SJSA1 (cell line): ENCODE measurements at places on chromosomes 6 and 20.
A peak's percentile ranks its signal among the peaks of the same experiment; 100 is the strongest.

DNA sequence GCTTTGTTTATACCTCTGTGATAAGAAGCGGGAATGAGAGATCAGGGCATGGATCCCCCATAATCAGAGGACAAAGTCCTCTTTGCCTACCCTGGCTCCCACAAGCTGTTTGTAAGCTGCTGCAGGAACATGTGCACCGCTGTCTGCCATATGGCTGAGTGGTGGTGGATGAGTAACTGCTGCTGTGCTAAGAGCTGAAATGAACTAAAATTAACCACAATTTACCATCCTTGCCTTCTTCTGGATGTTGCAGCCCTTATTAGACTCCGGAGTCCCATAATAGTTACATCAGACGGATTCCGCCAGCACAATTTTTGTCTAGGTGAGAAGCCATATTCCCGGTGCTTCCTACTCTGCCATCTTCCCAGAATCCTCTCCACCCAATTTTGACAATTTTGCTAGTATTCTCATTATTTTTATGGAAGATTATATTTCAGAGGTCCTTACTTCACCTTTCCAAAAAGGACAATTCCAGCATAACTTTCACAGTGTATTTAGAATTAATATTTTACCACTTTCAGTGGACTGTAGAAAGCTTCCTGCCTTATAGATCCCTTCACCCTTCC is 6.0 kb upstream of the CMTR1 start:
- no peaks in the 10 kb centered on the region for H3K36me3 ChIP-seq
- H3K27me3 ChIP-seq: no peaks in the 10 kb centered on the region
- H3K4me3 ChIP-seq: no peak overlapping the region
- H3K4me1 ChIP-seq: no peaks in the 10 kb centered on the region
- H3K27ac ChIP-seq: no peak overlapping the region

DNA sequence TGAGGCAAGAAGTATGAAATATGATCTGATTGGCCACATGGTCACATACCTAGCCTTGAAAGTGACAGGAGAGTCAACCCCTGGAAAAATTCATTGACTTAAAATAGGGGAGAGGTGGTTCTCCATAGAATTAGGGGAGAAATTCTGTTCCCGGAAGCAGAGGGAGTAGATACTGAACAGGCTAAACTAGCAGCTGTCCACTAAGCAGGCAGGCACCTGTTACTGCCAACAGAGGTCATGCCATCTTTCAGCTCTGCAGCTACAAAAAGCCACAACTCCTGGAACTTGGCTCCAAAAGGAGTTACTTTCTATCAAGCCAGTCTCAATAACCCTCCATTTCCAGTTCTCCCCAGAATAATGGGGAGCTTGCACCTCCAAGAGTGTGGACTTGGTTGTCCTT is 352.5 kb downstream of the MAFB start:
- no peak overlapping the region for H3K4me3 ChIP-seq
- no peaks in the 10 kb centered on the region for H3K36me3 ChIP-seq
- H3K4me1 ChIP-seq: no peaks in the 10 kb centered on the region
- H3K27ac ChIP-seq: no peak overlapping the region
- no peak for DNase-seq

- H3K4me1 ChIP-seq: no peaks in the 10 kb centered on the region
- no peak overlapping the region for H3K4me3 ChIP-seq
- DNase-seq: no peak
- H3K36me3 ChIP-seq: no peaks in the 10 kb centered on the region
- no peaks in the 10 kb centered on the region for H3K27me3 ChIP-seq
These were observed 23.2 kb downstream of the SCGN start for GRCh38 chr6:25675167-25675566.

- H3K4me1 ChIP-seq: no peaks in the 10 kb centered on the region
- H3K36me3 ChIP-seq: no peaks in the 10 kb centered on the region
- peaks cover 16% of the 10 kb centered on the region for H3K27me3 ChIP-seq
These were observed 7.9 kb upstream of the TREM1 start for GRCh38 chr6:41294214-41294872.

GRCh38 chr6:44034391-44034861 is 92.8 kb downstream of the MRPL14 start:
- DNase-seq: no peak
- no peaks in the 10 kb centered on the region for H3K27me3 ChIP-seq
- H3K27ac ChIP-seq: no peak overlapping the region
- H3K36me3 ChIP-seq: no peaks in the 10 kb centered on the region
- H3K4me3 ChIP-seq: no peak overlapping the region
- peaks cover 12% of the 10 kb centered on the region for H3K4me1 ChIP-seq

DNA sequence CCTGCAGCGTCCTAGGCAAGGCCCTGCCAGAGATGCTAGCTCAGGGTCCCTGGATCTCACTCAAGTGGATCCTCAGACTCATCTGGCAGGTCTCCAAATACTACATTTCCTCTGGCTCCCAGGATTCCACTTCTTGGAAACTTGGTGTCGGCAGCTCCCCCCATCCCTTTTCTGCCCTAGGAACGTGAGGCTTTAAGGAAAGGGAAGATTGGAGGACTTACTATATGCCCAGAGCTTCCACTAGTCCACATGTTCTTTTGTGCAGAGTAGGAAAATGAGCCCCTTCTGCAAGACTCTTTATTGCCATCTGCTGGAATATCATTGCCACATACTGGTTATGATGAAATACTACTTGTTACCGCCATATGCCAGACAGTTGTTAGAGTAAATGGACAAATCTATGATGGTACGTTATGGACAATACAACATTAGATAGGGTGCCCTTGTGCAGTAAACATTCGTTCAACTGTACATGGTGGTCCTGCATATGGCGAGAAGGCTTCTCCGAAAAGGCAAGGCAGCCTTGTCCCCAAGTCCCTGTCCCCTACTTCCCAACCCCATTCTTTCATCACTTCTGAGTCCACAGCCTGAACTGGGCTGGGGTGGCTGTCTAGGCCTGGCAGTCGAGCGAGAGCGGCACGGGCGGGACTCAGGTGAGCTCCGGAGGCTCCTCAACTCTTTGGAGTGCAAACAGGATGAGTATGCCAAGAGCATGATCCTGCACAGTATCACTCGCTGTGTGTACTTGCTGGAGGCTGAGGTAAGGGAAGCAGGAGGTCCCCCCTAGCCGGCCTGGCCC is 780 bp downstream of the ARMC12 start:
- no peaks in the 10 kb centered on the region for H3K36me3 ChIP-seq
- no peak overlapping the region for H3K27ac ChIP-seq
- no peak overlapping the region for H3K4me3 ChIP-seq
- no peaks in the 10 kb centered on the region for H3K27me3 ChIP-seq

GRCh38 chr6:138410048-138410735 is 6.2 kb downstream of the HEBP2 start:
- peak overlapping the region; percentile 28 for H3K27ac ChIP-seq
- H3K36me3 ChIP-seq: peaks cover 49% of the 10 kb centered on the region
- peaks cover 20% of the 10 kb centered on the region for H3K4me1 ChIP-seq
- no peaks in the 10 kb centered on the region for H3K27me3 ChIP-seq
- no peak for DNase-seq

DNA sequence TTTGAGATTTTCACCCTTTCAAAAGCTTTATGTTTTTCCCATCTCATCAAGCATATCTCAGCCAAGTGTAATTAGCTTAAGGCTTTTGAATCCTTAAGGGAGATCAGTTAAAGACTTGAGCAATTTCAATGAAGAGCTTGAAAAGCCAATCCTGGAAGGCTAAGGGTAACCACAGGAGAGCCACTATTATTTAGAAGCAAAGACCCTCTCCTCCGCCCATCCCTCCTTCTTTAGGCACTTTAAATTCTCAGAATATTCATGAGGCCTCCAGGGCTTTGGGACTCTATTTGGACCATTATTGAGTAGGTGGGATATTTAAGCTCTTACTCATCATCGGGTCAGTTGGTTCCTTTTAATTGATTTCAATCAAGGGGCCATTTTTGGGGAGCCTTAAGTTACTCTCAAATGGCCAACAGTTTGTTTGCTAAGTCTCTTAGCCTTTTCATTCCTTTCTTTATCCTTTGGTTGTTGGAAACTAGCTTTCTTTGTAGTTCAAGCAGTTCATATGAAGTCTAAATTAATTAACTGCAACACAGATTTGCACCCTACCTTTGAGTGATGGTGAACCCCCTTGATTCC is 567.2 kb downstream of the KIF16B start:
- H3K36me3 ChIP-seq: no peaks in the 10 kb centered on the region
- H3K27me3 ChIP-seq: no peaks in the 10 kb centered on the region
- no peak for DNase-seq
- no peaks in the 10 kb centered on the region for H3K4me1 ChIP-seq
- no peak overlapping the region for H3K4me3 ChIP-seq
- no peak overlapping the region for H3K27ac ChIP-seq

DNA sequence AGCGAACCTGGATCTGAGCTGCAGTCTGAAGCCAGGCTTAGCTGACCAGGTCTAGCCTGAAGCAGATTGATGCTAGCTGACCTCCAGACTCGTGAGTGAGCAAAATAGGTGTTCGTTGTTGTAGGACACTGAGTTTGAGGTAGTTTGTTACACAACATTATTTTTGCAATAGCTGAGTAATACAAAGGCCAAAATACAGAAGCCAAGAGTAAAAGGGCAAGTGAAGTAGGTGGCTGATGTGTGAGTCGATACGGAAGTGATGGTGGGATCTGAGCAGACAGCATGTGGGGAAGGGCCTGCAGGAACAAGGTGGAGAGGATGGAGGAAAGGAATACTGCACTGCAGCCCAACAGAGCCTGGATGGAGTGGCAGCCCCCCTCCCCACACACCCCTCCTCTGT is 8.5 kb upstream of the SPATS1 start:
- no peaks in the 10 kb centered on the region for H3K4me1 ChIP-seq
- DNase-seq: no peak
- H3K36me3 ChIP-seq: no peaks in the 10 kb centered on the region
- no peak overlapping the region for H3K4me3 ChIP-seq

DNA sequence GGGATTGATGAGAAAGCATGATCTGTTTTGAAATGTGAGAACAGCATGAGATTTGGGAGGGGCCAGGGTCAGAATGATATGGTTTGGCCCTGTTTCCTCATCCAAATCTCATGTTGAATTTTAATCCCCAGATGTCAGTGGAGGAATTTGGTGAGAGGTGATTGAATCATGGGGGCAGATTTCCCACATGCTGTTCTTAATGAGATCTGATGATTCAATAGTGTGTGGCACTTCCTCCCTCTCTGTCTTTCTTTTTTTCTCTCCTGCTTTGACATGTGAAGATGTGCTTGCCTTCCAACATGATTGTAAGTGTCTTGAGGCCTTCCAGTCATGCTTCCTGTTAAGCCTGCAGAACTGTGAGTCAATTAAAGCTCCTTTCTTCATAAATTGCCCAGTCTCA is 1060.3 kb upstream of the CITED2 start:
- peaks cover 24% of the 10 kb centered on the region for H3K4me1 ChIP-seq
- no peaks in the 10 kb centered on the region for H3K36me3 ChIP-seq
- no peak overlapping the region for H3K4me3 ChIP-seq
- H3K27me3 ChIP-seq: no peaks in the 10 kb centered on the region

DNA sequence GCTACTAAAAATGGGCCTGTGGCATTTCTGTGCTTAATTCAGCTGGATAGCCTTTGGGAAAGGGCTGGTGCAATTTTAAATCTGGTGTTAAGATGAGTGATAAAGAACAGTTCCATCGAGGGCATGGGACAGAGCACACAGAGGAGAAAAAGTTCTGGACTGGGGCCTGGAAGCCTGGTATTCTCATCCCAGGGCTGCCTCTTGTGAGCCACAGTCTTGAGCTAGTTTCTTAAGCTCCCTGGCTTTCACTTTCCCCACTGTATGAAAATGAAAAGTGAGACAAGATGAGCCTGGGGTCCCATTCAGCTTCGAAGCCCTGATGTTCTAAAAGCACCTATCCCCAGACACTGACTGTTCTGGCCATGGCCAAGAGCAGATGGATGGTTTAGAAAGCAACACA is 14.3 kb upstream of the LAMA4 start:
- H3K4me3 ChIP-seq: no peak overlapping the region
- peaks cover 13% of the 10 kb centered on the region for H3K4me1 ChIP-seq
- DNase-seq: no peak
- no peak overlapping the region for H3K27ac ChIP-seq

GRCh38 chr20:53901064-53901463 is 169.3 kb downstream of the BCAS1 start:
- H3K4me1 ChIP-seq: peaks cover 33% of the 10 kb centered on the region
- H3K36me3 ChIP-seq: no peaks in the 10 kb centered on the region
- H3K27me3 ChIP-seq: no peaks in the 10 kb centered on the region
- peak overlapping the region; percentile 62 for H3K27ac ChIP-seq
- peak; percentile 44 for DNase-seq

GRCh38 chr20:57316795-57317201 is 12.8 kb upstream of the SPO11 start:
- DNase-seq: no peak
- peaks cover 7% of the 10 kb centered on the region; the same call in 1 of the 2 replicates for H3K27me3 ChIP-seq
- no peak overlapping the region for H3K27ac ChIP-seq
- no peaks in the 10 kb centered on the region for H3K36me3 ChIP-seq
- H3K4me3 ChIP-seq: no peak overlapping the region
- no peaks in the 10 kb centered on the region for H3K4me1 ChIP-seq

GRCh38 chr20:50987493-50988210 is 29.0 kb downstream of the MOCS3 start:
- DNase-seq: peak; percentile 69
- peaks cover 4% of the 10 kb centered on the region; the same call in 1 of the 2 replicates for H3K4me1 ChIP-seq
- no peak overlapping the region for H3K27ac ChIP-seq

GRCh38 chr20:35743693-35744491 is 1.8 kb upstream of the RBM39 start:
- peaks cover 12% of the 10 kb centered on the region for H3K4me1 ChIP-seq
- 0 out of 2 replicates have a peak overlapping the region, but pooled peaks have one; percentile 10 for H3K27ac ChIP-seq
- H3K36me3 ChIP-seq: peaks cover 31% of the 10 kb centered on the region
- DNase-seq: no peak

- H3K4me3 ChIP-seq: no peak overlapping the region
- no peak overlapping the region for H3K27ac ChIP-seq
- no peaks in the 10 kb centered on the region for H3K36me3 ChIP-seq
- H3K27me3 ChIP-seq: 0 out of 2 replicates have a peak, but pooled peaks cover 5% of the 10 kb centered on the region
These were observed 24.1 kb downstream of the NPEPL1 start for GRCh38 chr20:58716476-58717277.

DNA sequence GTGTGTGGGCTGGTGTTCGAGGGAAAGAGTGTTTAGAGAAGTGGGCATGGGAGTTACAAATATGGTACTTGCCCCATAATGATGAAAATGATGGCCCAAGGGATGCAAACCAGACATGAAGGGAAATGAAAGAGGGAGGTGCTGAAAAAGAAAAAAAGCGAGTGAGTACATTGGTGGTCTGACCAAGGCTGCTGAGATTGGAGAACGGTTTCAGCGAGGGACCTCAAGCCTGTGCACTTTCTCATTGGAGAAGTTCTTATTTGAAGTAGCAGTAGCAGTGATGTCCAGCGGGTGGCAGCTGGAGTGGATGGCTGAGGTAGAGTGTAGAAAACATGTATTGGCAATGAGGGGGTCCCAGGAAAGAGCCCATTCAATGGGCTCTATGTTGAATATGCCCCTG is 54.8 kb downstream of the TNFAIP3 start:
- no peak overlapping the region for H3K4me3 ChIP-seq
- no peak overlapping the region for H3K27ac ChIP-seq
- DNase-seq: no peak

- no peaks in the 10 kb centered on the region for H3K4me1 ChIP-seq
- no peak for DNase-seq
- no peak overlapping the region for H3K27ac ChIP-seq
- no peaks in the 10 kb centered on the region for H3K27me3 ChIP-seq
- no peak overlapping the region for H3K4me3 ChIP-seq
These were observed 317.5 kb downstream of the CD83 start for GRCh38 chr6:14434916-14435690.

GRCh38 chr6:123668965-123669591 is 32.3 kb upstream of the TRDN start:
- H3K4me3 ChIP-seq: no peak overlapping the region
- H3K27me3 ChIP-seq: no peaks in the 10 kb centered on the region
- H3K36me3 ChIP-seq: no peaks in the 10 kb centered on the region
- DNase-seq: no peak
